NCI-H2081 treated with DMSO at 0.1 percent for 48 hours (cell line): ENCODE measurements at places on chromosomes 6 and 20.

GRCh38 chr20:24779131-24779530, 169.9 kb upstream of the CST7 start:
- no peak for DNase-seq

- DNase-seq, result no peak
These were observed 8.8 kb downstream of the ASF1A start for GRCh38 chr6:118902726-118903125.

DNA sequence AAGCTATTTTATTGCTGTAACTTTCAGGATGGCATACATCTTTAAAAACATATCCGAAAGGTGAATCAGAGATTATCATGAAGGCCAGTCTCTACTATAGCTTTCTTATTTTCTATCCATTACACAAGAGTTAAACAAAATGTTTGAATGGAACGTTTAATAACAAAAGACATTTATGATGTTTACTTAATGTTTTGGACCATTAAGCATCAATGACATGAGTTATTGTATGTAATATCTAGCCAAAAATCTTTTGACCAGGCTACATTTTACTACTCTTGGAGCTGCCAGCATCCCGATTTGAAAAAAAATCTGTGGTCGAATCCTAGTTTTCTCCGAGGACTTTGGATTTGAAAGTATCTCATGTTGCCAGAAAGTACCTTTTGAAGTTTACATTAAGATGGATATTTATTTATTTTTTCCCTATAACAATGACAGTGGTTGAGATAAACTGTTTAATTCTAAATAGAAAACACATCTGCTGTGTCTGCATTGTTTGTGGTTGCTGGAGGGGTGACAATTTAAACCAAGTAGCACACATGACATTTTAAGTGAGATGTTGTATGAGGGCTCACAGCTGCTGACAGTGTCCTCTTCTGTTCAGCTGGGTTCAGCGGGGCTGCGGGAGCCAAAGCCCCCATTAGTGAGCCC, 293.7 kb upstream of the TCF21 start:
- no peak for DNase-seq

GRCh38 chr20:3010985-3011723, 32.3 kb upstream of the GNRH2 start:
- DNase-seq, result no peak

DNA sequence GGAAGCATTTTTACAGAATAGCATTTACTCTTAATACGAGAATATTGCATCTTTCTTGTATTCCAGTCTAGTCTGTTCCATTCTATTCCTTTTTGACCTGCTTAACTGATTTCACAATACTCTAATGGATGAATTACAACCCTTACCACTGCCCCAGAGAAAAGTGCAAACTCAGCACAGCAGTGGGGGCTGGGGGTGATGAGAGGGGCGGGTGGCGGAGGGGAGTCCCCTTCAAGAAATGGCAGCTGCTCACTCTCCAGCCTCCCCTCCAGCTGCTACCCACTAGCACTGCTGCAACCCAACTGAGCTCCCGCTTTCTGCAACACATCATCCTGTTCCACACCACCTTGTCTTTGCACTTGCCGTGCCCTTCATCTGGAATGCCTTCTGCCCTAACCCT, 30.1 kb downstream of the PIM1 start:
- no peak for DNase-seq

- DNase-seq, result no peak
These were observed 2.0 kb upstream of the NPEPL1 start for GRCh38 chr20:58690396-58691135.

DNA sequence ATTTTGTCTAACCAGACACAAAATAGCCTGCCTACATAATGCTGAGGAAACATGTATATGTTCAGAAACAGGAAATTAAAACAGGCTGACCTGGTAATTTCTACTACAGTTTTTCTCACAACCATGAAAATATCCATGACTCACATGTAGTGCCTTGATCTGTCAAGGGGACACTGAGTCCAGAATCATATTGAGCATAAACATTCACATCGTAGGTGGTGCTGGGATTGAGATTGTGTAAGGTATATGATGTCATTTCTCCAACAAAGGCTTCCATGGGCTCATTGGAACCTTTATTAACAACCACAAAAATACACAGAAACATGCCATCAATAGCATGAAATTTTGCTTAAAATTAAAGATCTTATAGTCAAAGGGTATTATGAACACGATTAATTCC, 80.9 kb downstream of the COL12A1 start:
- DNase-seq, result no peak

DNA sequence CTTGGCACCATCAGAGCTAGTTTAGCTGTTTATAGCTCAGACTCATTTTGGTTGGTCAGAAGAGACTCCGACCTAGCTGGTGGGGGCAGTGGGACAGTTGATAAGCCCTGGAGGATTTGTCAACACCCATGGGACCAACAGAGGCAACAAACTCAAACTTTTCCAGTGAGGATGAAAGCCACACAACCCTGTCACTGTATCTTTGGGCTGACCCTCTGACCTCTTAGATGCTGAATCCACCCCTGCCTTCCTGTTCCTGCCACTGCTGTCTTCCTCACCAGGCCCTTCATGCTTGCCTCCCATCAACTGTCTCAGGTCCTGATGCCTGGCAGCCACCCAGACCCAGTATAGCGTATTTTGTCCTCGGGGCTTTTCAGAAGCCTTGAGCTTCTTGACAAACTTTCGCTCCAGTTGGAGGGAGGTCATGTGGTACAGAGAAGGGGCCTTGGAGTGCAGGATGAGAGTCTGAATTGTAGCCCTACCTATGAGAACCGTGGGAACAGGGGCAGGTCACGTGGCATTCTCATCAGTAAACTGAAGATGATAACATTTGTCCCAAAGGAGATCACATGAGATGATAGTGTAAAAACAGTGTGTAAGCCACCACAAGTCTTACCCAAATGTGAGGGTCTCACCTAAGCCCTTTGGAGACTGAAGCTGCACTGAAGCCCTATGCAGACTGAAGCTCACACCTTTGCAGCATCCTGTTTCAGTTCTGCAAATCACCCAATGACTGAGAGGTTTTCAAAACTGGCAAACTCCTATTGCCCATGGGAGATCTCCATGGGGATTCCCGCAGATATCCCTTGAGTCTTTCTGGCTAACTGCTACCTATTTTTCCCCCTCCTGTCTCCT, 72.0 kb upstream of the F13A1 start:
- DNase-seq, result no peak

DNA sequence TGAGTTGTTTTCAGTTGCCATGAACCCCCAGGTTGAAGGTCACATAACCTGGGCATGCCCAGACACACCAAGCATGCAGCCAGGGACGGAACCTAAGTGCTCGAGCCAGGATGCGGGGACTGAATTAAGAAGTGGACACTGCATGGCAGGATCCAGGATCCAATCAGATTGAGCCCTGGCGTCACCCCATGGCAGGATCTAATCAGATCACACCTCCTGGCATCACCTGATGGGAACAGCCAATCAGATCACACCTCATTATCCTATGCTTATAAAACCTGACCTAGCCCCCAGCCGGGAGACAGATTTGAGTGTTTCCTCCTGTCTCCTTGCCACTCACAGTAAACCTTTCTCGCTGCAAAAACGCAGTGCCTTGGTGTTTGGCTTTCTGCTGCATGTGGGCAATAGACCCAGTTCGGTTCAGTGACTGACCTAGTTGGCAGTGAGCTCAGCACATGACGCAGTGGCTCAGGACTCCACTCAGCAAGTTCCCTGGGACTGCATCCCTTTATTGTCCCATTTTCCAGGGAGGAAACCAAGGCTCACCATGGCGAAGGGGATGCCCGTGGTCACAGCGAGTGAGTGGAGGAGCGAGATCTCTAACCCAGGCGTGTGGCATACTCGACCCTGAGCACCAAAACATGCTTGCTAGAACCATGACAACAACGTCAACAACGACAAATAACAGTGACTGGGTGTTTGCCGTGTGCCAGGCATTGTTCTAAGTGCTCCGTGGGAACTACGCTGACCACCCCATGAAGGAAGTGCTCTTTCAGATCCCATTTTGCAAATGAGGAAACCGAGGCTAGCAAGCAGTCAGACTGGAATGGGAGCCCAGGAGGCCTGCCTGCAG, 66.3 kb downstream of the RBM38 start:
- DNase-seq, result no peak

DNA sequence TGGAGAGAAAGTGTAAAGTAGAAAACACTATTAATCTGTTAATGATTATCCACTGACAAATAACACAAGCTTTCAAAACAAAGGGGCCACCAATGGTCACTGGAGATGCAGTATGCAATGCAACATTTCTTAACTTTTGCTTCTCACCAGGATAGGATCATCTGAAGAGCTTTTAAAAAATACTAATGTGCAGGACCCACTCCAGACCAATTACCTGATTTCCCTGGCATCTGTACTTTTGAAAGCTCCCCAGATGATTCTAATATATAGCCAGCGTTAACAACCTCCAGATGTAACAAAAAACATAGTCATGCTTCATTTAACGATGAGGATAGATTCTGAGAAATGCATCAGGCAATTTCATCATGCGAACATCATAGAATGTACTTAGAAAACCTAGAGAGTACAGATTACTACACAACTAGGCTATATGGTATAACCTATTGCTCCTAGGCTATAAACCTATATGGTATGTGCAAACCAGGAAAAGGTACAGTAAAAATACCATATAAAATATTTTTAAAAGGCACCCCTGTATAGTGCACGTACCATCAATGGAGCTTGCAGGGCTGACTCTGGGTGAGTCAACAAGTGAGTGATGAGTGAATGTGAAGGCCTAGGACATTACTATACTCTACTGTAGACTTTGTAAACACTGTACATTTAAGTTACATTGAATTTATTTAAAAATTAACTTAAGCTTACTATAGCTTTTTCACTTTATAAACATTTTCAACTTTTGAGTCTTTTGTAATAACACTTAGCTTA, 69.2 kb downstream of the ATG5 start:
- no peak for DNase-seq

DNA sequence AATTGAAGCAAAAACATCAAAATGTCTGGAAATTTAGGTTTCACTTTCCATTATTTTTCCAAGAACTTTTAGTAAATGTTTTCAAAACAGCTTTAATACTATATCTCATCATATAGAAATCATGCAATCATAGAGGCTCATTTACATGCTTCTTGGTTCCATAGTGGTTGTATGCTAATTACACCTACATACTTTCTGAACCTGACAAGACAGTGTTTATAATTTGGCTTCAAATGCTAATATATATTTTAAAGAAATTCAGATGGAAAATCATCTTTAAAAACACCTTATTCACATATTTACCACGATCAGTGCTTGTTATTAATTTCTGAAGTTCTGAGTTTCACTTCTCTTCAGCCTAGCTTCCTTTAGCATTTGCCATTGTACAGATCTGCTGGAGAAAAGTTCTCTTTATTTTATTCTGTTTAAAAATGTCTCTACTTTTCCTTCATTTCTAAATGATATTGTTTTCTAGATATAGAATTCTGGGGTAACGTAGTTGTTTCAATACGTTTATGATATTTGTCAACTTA, 89.9 kb downstream of the PLCB1 start:
- no peak for DNase-seq
